ENCODE measurements at places on chromosomes 11 and 22. TPM values are rescaled to one million over a fixed set of nuclear protein-coding genes. Genes with fewer than 3 reads are reported as not detected.

DNA sequence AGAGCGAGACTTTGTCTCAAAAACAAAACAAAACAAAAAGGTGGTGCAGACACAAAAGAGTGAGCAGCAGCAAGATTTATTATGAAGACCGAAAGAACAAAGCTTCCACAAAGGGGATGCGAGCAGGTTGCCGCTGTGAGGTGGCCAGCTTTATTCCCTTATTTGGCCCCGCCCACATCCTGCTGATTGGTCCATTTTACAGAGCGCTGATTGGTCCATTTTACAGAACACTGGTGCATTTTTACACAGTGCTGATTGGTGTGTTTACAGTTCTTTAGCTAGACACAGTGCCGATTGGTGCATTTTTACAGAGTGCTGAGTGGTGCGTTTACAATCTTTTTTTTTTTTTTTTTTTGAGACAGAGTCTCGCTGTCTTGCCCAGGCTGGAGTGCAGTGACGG is 77.4 kb downstream of the CECR2 start:
- no peak for DNase-seq

The CBL gene
- 46.7 TPM for total RNA-seq

- DNase-seq, result no peak
Observed at GRCh38 chr11:36452961-36453360, 57.1 kb downstream of the TRAF6 start.

The C11orf42 gene
- not detected for total RNA-seq

- no peak for DNase-seq
Observed at GRCh38 chr22:41023299-41023623, 69.1 kb upstream of the EP300 start.

The OR10A2 gene
- not detected for total RNA-seq

DNA sequence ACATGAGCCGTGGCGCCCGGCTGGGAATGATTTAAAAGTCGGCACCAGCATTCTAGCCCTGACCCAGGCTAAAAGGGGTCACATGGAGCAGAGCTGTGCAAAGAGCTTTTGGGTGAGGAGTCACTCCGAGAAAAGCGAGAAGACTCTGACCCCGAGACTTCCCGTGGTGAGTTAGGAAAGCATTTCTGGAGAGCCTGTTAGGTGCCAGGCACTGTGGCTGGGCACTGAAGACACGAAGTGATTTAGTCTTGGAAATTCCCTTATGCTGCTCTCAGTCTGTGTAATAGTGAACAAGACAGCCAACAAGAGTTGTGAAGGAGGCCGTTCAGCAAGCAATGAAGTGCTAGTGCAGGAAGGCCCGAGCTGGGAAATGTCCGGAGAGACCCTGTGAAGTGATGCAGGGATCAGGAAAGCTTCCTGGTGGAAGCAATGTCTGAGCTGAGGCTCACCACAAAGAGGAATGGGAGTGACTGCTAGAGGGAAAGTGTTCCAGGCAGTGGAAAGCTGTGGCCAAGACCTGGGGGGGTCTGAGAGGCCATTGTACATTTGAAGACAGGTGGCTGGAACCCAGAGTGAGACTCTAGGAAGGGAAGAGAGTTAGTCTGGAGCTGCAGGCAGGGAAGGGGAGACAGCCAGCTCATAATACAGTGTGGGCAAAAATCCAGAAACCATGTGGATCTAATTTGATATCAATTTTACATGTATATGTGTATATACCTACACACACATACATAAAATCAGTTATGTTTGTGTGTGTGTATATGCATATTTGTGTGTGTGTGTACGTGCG is 31.6 kb downstream of the MARK2 start:
- no peak for DNase-seq

- no peak for DNase-seq
Observed at GRCh38 chr11:88359114-88359513, 21.6 kb upstream of the CTSC start.

DNA sequence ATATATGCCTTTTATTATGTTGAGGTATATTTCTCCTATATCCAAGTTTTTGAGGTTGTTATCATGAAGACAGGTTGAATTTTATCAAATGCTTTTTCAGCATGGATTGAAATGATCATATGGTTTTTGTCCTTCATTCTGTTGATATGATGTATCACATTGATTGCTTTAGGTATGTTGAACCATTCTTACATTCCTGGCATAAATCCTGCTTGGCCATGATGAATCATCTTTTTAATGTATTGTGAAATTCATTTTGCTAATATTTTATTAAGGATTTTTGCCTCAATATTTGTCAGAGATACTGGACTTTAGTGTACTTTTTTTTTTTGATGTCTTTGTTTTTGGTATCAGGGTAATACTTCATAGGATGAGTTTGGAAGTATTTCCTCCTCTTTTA is 283.8 kb upstream of the C11orf87 start:
- no peak for DNase-seq

The MCHR1 gene
- 0.57 TPM for total RNA-seq

The TCN1 gene
- total RNA-seq, result not detected

The UPK2 gene
- total RNA-seq, result not detected

- DNase-seq, result no peak
Observed at GRCh38 chr11:129440028-129440713, 64.5 kb downstream of the BARX2 start.

DNA sequence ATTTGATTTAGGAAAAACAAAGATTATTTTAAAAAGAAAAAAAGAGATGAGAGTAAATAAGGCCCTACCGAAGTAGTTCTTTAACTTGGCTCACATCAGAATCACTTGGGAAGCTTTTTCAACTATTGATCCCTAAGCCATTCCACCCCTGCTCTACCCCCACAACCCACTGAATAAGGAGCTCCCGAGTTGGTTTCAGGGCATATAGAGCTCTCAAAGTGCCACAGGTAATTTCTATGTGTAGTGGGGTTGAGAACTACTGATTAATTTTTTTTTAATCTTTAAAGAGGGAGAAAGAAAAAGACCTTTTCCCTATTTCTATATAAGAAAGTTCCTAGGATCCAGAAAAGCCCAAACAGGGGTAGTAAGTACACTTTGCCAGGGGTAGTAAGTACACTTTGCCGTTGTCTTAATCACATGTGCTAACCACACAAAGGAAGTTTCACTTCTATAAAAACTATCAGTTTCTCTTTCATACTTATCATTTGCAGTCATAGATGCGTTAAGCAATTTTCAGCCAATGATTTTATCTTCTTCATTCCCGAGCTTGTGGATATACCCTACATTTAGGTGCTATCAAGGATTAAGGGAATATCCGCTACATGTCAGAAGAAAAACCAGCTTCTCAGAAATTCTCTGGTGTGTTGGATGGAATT is 108.4 kb upstream of the ZC3H12C start:
- no peak for DNase-seq

The IL17REL gene
- total RNA-seq, result 0.34 TPM

- DNase-seq, result no peak
Observed at GRCh38 chr22:31639436-31640039, 22.5 kb downstream of the PISD start.

The KCNJ11 gene
- total RNA-seq, result 10.0 TPM

The KCNE3 gene
- 3.5 TPM for total RNA-seq

GRCh38 chr11:19919050-19919561 is 206.5 kb downstream of the NAV2 start:
- no peak for DNase-seq

- no peak for DNase-seq
Observed at GRCh38 chr11:32416301-32416700, 19.0 kb downstream of the WT1 start.

The ZNF280A gene
- total RNA-seq, result 0.22 TPM

The CCDC157 gene
- 3.8 TPM for total RNA-seq

DNA sequence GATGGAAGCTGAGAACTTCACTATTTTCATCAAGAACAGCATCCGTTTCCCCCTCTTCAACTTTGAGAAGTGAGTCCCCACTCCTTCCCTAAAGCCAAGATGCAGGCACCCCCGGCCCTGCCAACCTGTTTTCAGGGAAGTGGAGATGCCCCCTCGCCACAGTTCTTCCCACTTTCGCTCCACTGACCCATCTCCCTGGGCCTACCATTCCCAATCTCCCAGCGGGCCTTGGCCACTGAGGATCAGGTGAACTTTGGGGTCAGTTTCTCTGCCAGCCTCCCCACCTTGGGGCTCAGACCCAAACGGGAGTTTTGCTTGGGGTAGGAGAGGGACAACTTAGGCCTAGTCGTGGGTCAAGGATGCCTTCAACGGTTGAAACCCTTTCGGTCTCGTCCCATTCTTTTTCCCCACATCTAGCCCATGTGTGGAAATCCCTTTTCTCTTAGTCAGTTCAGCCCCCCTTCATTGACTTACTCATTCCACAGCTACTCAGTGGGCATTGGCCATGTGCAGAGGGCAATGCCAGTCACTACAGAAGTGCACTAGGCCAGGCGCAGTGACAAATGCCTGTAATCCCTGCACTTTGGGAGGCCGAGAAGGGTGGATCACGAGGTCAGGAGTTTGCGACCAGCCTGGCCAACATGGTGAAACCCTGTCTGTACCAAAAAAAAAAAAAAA is 10.6 kb downstream of the P2RX3 start:
- no peak for DNase-seq

- peak; percentile 49 for DNase-seq
Observed at GRCh38 chr22:34645375-34645774, 420.6 kb upstream of the ISX start.

The NAALAD2 gene
- total RNA-seq, result 3.7 TPM

DNA sequence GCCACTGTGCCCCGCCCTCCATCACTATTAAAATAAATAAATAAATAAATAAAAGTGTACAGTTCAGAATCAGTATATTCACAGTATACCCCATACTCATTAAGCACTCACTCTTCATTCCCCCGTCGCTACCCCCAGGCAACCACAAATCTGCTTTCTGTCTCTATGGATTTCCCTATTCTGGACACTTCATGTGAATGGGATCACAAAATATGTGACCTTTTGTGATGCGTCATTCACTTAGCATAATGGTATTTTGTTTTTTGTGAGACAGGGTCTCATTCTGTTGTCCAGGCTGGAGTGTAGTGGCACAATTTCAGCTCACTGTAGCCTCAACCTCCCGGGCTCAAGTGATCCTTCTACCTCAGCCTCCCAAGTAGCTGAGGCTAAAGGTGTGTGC is 52.8 kb downstream of the RBX1 start:
- no peak for DNase-seq

DNA sequence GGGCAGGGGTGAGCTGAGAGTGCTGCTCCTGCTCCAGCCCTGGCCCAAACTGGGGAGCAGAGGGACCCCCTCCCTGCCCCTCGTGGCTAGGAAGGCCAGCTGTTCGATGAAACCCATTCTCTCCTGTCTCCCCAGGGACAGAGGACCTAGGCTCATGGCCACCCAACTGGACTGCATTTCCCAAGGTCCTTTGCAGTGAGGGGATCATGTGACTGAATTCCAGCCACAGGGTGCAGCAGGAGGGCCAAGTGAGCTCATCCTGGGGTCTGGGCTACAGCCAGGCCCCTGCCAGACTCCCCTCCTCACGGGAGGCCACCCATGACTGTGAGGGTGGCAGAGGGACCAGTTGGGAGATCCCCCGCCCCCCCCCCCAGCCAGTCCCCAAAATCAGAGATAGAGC is 777.6 kb downstream of the TBC1D22A start:
- DNase-seq, result no peak

- no peak for DNase-seq
Observed at GRCh38 chr11:10042699-10043098, 251.3 kb downstream of the SBF2 start.

DNA sequence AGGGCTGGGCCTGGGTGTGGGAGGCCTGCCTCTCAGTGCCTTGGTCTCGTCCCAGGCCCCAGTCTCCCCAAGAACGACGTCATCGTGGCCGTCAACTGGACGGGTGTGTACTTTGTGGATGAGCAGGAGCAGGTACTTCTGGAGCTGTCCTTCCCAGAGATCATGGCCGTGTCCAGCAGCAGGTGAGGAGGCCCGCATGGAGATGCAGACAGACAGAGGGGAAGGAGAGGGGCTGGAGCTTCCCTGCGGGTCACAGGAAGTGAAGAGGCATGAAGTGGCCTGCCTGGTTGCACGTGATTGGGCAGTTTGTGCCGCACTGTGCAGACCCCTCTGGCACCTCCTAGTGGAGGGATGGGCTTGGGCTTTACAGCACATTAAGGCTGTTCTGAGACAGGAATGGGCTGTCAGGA is 70.4 kb downstream of the MYO7A start:
- DNase-seq, result peak; percentile 82

The TANGO2 gene
- total RNA-seq, result 14.8 TPM

DNA sequence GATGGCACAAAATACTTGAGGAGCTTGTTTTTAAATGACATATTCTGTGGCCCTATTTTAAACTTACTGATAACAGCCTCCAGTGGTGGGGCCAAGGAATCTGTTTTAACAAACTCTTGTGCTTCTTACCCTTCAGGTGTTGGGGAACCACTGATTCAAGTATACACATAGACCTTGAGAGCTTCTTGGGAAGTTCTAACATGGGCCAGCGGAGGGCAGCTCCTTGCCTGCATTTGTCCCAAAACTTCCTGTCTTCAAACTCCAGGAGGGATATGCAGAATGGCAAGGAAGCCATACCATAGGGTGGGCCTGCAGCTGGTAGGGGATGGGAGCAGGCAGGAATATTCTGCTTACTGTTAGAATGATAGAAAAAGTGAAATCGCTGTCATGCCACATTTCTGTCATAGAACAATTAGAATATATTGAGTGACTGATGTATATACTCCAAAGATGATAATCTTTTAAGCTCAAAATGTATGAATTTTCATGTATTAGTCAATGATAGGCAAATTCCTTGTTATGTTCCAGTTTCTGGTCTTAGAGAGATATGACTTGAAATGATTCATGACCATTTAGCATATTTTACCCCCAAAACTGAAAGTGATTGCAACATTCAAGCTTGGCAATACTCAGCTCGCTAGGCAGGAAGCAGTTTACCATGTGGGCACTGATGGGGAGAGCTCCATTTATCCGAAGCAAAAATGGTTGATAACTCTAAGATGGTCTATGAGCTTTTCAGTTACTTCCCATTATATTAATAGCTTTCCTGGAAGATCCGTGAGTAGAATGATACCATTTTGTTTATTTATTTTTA is 9.2 kb downstream of the EXT2 start:
- peak; percentile 28 for DNase-seq

DNA sequence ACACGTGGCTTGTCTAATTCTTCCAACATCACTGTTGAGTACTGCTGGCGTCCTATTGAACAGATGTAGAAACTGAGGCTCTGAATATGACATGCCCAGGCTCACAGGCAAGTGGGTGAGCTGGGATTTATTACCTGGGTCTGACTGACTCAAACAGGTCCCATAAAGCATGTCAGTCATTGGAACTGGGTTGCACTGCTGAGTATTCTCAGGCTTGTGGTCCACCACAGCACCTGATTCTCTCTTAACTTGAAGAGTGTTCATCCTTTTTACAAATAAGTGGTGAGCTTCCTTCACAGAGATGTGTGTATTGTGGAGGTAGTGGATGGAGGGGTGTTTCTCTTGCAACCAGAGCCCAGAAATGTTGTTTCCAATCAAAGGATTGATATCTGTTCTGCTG is 44.5 kb downstream of the SC5D start:
- no peak for DNase-seq

The SOX10 gene
- total RNA-seq, result 2.7 TPM

DNA sequence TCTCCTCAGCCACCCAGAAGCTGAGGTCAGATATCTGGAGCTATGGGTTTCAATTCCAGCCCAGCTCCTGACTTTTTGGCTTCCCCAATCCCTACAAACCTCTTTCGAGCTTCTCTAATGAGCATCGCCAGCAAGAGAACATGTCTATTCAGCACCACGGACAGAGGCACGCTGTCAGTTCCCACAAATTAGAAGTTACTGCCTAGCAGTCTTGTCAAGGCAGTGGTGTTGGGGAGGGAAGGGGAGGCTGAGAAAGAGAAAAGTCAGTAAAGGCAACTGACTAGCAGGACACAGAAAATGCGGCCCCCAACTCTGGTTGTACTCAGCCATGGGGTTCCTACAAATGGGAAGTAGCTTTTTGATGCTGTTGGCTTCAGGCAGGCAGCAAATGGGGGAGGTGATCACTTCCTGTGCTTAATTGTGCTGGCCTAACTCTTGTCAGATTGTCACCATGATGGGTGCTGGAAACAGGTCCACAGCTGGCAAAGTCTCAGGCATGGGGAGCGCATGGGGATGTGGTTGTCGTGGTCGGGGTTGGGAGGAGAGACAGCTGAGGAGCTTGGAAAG is 205.9 kb downstream of the ST3GAL4 start:
- DNase-seq, result peak; percentile 80
